ENCODE measurements at places on chromosomes 6 and 20.

DNA sequence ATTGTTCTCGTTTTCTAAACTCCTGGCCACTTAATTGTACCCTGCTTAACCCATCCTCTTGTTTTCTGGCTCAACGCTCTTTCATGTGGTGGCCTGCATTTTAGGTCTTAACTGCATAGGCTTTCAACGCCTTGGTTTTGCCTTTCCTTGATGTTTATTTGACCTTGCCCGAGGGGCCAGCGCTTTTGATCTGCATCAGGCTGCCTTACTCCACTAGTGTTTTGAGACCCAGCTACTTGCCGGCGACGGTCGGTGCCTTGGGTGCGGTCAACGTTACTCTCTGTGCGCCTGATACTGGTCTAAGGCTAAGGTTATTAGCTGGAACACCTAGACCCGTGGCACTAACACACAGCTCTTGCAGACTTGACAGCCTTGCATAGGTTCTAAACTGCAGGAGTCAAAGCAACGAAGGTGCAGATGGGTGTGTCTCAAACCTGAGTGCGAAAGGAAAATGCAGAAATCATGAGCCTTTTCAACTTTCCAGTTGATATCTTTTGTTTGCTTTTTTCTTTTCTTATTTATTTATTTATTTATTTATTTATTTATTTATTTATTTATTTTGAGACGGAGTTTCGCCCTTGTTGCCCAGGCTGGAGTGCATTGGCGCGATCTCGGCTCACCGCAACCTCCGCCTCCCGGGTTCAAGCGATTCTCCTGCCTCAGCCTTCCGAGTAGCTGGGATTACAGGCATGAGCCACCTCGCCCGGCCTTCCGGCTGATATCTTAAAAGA lies 138.8 kb downstream of the HFE start:
- H3K4me3 ChIP-seq = no peak overlapping the region
- H3K27ac ChIP-seq = no peak overlapping the region
- H3K4me1 ChIP-seq = peaks cover 11% of the 10 kb centered on the region
- DNase-seq = no peak
- no peaks in the 10 kb centered on the region for H3K27me3 ChIP-seq

GRCh38 chr20:2745060-2745910 lies 52.7 kb downstream of the EBF4 start:
- no peak overlapping the region for H3K27ac ChIP-seq
- H3K36me3 ChIP-seq = no peaks in the 10 kb centered on the region
- H3K27me3 ChIP-seq = no peaks in the 10 kb centered on the region
- DNase-seq = no peak
- no peaks in the 10 kb centered on the region for H3K4me1 ChIP-seq

DNA sequence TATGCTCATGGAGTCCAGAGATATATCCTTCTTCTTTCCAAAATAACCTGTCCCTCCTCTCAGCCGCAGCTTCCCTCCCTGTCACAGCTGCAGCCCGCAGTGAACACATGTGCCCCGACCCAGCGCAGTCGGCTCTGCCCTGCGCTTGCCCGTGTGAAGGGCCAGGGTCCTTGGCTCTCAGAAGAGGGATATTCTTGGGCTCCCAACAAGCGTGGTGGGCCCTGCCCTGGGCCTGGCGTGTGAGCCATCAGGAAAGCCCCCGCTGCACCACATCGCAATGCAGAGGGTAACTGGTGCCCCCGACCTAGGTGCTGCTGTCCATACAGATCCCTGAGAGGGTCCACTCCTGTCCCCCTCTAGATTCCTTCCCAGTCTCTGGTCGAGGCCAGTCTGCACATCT lies 65.2 kb downstream of the SSR1 start:
- H3K27me3 ChIP-seq = no peaks in the 10 kb centered on the region
- no peak overlapping the region for H3K27ac ChIP-seq
- H3K4me3 ChIP-seq = no peak overlapping the region
- H3K36me3 ChIP-seq = no peaks in the 10 kb centered on the region
- DNase-seq = no peak

DNA sequence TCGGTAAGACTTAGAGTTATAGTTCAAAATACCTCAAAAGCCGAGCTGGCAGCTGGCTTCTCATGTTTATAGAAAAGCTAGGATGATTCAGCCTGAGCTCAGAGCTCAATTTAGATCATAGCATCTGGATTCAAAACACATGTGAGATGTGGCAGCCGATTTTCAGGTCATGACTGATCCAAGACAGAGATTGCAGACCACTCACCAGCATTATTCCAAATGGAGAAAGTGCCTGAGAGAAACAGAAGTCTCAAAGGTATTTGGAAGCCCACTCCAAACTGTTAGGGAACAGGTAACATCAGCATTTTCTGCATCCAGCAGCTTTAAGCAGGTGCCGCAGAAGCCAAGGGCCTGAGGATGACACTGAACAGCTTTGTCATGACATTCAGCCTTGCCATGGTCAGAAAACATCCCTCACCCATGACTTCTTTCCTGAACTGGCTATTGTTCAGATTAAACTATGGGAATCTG lies 102.2 kb downstream of the BACH2 start:
- H3K4me1 ChIP-seq = no peaks in the 10 kb centered on the region
- no peak overlapping the region for H3K4me3 ChIP-seq
- H3K27me3 ChIP-seq = no peaks in the 10 kb centered on the region

- H3K27me3 ChIP-seq = peaks cover 49% of the 10 kb centered on the region
- DNase-seq = no peak
- H3K4me1 ChIP-seq = no peaks in the 10 kb centered on the region
- H3K36me3 ChIP-seq = no peaks in the 10 kb centered on the region
- H3K27ac ChIP-seq = no peak overlapping the region
Observed at GRCh38 chr6:13012296-13012695, 295.7 kb downstream of the PHACTR1 start.

DNA sequence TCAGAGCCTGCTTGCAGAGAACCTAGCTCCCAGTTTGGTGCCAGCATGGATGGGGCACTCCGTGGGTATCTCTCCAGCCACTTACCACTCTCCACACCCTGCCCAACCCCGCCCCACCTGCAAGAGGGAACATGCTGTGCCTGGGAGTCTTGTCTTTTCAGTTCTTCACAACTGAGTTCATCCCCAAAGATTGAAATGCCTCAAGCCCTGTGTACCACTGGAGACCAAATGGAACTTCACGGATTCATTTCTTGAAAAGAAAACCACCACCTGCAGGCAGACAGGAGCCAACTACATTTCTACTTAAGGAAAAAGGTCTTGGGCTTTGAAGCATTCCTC lies 50.1 kb downstream of the TRERF1 start:
- no peaks in the 10 kb centered on the region for H3K36me3 ChIP-seq
- H3K27me3 ChIP-seq = no peaks in the 10 kb centered on the region
- H3K27ac ChIP-seq = peak overlapping the region; percentile 86

DNA sequence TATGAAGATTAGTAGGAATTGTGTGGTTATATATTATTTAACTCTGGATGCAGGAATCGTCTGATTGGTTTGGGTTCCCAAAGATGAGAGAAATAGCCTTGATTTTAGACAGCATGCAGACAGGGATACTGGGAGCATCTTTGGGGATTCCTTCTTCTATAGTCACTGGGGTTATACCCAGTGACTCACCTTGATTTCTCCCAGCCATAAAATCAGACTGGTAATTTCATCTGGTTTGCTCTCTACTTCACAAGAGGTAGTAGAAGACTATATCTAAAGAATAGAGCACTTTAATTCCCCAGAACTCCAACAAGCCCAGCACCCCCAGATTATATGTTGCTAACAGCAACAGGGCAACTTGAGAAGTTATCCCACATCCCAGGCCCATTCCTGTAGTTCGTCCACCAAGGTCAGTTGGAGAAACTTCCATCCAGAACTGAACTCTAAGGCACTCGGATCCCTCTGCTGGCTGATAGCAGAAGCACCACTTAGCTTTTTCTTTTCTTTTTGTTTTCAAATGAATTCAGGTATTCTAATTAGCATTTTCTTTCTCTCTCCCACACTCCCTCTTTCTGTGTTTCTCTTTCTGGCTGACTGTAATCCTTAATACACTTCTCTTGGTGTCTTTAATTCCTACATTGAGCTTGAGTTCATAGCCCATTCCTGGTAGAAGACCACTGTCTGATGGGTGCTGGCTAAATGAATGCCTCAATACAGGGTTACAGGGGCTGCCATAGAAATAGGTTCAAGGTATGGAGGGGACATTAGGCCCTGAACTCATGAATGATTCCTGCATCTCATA lies 20.4 kb upstream of the EFHC1 start:
- H3K4me3 ChIP-seq = no peak overlapping the region
- no peak for DNase-seq
- H3K4me1 ChIP-seq = no peaks in the 10 kb centered on the region

- no peaks in the 10 kb centered on the region for H3K27me3 ChIP-seq
- H3K36me3 ChIP-seq = no peaks in the 10 kb centered on the region
- peaks cover 40% of the 10 kb centered on the region for H3K4me1 ChIP-seq
- DNase-seq = no peak
- H3K4me3 ChIP-seq = no peak overlapping the region
- peak overlapping the region; percentile 93 for H3K27ac ChIP-seq
Observed at GRCh38 chr6:144896289-144896688, 611.2 kb downstream of the UTRN start.

- no peak within 1 kb of the TSS for H3K4me3 ChIP-seq
- H3K4me1 ChIP-seq = no peaks in the 10 kb centered on the region
- DNase-seq = no peak
- H3K27ac ChIP-seq = no peak within 1 kb of the TSS
Observed at GRCh38 chr20:45722047-45722446, at the start of gene SPINT4. Gene SPINT4, plus strand, starts transcription at chr20:45722347. Its CDS starts 21 bp downstream, at chr20:45722368.

DNA sequence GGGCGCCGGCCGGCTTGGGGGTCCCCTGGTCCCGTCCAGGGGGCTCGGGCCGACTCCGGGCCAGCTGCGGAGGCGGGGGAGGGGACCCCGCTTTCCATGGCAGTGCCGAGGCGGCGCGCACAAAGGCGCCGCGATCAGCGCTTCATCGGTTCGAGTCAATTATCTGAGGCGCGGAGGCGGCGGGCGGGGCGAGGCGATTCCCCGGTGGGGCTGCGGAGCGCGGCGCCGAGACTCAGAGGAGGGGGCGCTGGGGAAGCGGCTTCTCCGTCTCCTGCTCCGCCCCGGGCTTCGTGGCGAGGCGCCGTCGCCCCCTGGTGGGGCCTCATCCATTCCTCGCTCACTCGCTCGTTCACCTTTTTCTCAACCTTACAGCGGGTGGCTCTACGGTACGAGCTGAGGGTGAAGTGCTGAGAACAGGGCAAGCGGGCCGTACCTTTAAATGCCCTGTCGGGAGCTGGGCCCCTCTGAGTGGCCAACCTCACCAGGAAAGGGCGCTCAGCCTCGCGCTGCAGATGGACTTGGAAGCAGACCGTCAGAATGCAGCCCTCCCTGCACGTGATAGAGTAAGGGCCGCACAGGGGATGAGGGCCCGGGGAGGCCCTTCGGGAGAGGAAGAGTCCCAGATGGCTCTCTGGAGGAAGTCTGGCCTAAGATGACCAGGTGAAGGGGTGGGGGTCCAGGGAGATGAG lies 39.9 kb downstream of the SLC52A3 start:
- no peaks in the 10 kb centered on the region for H3K27me3 ChIP-seq
- peak overlapping the region; percentile 33 for H3K4me3 ChIP-seq
- no peak overlapping the region for H3K27ac ChIP-seq
- H3K4me1 ChIP-seq = peaks cover 15% of the 10 kb centered on the region

DNA sequence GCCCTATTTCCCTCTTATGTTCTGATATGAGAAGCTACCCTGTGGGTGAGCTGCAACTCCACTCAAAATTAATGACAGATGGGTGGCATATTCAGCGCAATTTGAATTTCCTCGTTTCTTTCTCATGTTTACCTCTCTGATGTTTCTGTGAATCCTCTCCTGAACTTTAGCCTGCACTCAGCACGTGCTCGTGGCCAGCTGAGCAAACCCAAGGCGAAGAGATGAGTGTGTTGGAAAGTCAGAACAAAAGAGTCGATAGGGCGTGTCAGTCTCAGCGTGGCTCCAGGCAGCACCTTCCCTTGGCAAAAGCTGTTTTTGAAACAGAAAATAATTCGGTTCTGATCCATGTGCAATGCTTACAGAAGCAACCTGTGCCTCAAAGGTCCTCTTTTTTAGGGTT lies 226.1 kb upstream of the GMDS start:
- H3K4me1 ChIP-seq = peaks cover 5% of the 10 kb centered on the region
- peaks cover 28% of the 10 kb centered on the region for H3K27me3 ChIP-seq
- DNase-seq = no peak
- H3K4me3 ChIP-seq = no peak overlapping the region
- no peaks in the 10 kb centered on the region for H3K36me3 ChIP-seq

- peaks cover 10% of the 10 kb centered on the region for H3K4me1 ChIP-seq
- no peak for DNase-seq
- H3K27ac ChIP-seq = no peak overlapping the region
- H3K4me3 ChIP-seq = no peak overlapping the region
Observed at GRCh38 chr6:30601815-30602641, 15.0 kb downstream of the PPP1R10 start.

- H3K4me3 ChIP-seq = no peak overlapping the region
- no peaks in the 10 kb centered on the region for H3K27me3 ChIP-seq
- peak; percentile 28 for DNase-seq
Observed at GRCh38 chr6:38671885-38672467, 31.0 kb downstream of the GLO1 start.

GRCh38 chr20:57509665-57510237 lies 15.2 kb downstream of the CTCFL start:
- peaks cover 4% of the 10 kb centered on the region for H3K4me1 ChIP-seq
- peak; percentile 16 for DNase-seq
- no peak overlapping the region for H3K4me3 ChIP-seq
- H3K27me3 ChIP-seq = no peaks in the 10 kb centered on the region
- no peaks in the 10 kb centered on the region for H3K36me3 ChIP-seq
- no peak overlapping the region for H3K27ac ChIP-seq

- no peaks in the 10 kb centered on the region for H3K4me1 ChIP-seq
- H3K27me3 ChIP-seq = no peaks in the 10 kb centered on the region
- no peaks in the 10 kb centered on the region for H3K36me3 ChIP-seq
- DNase-seq = no peak
Observed at GRCh38 chr20:1293641-1294379, 27.7 kb downstream of the SNPH start.
